ENCODE measurements at places on chromosomes 16 and 17.

- DNase-seq: no peak
Measured at GRCh38 chr16:87658564-87659225, 56.4 kb downstream of the JPH3 start.

DNA sequence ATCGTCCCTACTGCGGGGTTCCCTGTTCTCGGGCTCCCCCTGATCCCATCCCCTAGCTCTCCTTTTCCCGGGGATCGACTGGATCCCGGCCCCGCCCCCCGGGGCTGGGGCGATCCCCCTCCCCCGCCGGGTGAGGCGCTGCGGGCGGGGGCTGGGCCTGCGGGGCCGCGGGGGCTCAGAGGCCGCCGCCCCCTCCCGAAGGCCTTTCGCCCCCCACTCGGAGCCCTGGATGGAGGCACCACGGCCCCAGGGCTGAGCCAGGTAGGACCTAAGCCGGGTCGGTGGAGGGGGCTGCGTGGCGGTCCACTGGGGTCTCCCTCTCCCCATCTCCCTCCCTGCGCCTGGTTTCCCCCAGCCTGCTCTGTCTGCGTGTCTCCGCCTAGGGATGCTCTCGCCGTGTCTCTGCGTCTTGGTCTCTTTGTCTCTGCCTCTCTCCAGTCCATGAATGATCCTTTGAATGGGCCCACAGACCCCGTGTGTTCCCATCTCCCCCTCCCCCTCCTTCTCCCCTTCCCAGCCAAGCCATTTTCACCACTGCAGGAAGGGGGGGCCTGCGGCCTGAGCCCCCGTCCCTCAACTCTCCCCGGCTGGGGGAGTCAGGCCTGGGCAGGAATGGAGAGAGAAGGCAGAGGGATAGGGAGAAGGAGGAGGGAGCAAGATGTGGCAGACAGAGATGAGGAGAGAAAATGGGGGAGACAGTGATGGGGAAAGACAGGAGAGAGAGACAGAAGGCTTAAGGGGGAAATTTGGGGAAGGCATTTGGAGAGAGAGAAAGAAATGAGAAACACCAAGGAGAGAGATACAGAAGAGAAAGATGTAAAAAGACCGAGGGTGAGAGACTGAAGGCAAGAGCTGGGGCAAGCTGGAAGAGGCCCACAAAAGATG is 1.7 kb upstream of the TMEM256 start:
- DNase-seq: peak; percentile 41

DNA sequence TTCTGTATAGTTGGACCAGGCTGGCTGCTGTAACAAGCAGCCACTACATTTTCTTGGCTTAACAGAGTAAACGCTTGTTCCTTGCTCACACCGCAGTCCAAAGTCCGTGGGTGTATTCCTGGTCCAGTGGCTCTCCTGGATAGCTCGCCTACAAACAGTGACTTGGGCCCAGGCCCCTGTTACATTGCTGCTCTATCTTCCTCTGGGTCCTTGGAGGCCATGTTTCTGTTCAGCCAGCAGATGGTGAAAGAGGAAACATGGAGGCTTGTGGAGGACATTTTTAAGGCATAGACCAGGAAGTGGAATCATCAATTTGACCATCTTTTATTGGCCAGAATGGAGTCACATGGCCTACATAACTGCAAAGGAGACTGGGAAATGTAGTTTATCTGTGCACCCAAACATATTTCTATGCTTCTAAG is 55.1 kb downstream of the ATP2C2 start:
- DNase-seq: no peak

- no peak for DNase-seq
Measured at GRCh38 chr16:79320956-79321355, 279.6 kb downstream of the MAF start.

- no peak for DNase-seq
Measured at GRCh38 chr16:73543331-73543969, 495.5 kb upstream of the ZFHX3 start.

GRCh38 chr17:66466840-66467367 is 164.5 kb downstream of the PRKCA start:
- DNase-seq: no peak

- no peak for DNase-seq
Measured at GRCh38 chr17:17704931-17705330, 23.7 kb downstream of the RAI1 start.

GRCh38 chr17:1344521-1344920 is 55.5 kb downstream of the YWHAE start:
- no peak for DNase-seq

GRCh38 chr16:69225121-69225520 is 38.2 kb downstream of the SNTB2 start:
- no peak for DNase-seq

DNA sequence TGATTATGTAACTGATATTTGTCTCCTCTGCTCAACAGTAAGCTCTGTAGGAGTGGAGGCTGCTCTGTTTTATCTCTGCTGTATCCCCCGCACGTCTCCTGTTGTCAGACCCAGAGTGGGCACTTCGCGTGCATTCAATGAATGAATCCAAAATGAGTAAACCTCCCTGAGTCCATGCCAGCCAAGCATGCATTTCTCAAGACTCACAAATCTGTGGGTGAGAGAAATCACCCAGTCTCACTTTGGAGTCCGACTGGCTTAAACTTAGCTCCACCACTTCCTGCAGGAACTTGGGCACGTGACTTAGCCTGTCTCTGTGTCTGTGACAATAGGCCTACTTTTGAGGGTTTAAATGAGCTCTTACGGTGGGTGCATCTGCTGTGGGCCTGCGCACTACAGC is 3.7 kb downstream of the PNPO start:
- no peak for DNase-seq

DNA sequence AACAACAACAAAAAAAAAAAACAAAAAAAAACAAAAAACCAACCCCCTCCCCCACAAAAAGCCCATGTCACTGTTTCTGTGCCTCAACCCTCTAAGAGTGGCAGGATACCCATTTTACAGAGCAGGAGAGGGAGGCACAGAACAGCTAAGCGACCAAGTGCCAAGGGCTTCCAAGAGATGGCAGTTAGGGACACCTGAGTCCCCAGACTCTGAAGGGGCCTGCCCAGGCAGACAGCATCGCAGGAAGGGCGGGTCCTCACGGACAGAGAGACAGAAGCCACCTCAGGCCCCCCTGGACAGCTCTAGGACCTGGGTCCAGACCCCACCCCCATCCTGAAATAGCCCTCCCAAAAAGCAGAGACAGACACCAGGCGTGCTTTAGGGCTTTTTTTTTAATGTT is 21.6 kb upstream of the CPSF4L start:
- no peak for DNase-seq

DNA sequence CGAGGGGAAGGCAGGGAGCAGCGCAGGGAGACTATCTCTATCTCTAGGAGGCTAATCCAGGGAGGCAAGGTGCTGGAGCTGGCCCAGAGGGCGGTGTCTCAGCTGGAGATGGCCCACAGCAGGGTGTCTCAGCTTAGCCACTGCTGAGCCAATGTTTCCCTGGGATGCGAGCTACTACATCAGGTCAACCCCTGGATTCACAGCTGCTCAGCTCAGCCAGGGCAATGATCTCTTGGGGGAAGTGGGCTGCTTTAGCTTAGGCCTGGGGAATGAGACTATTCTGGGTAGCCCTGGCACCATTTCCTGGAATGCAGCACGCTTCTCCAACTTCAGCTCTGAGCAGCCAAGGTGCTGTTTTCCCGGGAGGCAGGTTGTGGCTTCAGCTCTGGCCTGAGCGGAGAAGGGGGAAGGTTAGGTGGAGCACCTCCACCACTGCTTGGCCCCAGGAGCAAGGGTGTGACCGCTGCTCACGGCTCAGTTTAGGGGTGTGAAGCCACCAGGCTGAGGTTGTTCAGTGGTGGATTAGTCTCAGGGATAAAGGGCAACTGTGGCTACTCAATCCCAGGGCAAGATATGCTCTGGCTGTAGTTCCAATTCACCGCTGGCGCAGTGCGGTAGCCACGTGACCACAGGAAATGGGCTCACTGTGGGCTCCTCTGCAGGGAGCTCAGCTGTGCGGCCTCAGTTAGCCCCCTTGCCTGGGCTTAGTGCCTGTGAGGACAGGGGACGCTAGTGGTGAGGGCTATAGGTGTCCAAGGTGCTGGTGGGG is 5.2 kb upstream of the PRSS21 start:
- no peak for DNase-seq

- no peak for DNase-seq
Measured at GRCh38 chr16:56262551-56263245, 71.4 kb downstream of the GNAO1 start.

DNA sequence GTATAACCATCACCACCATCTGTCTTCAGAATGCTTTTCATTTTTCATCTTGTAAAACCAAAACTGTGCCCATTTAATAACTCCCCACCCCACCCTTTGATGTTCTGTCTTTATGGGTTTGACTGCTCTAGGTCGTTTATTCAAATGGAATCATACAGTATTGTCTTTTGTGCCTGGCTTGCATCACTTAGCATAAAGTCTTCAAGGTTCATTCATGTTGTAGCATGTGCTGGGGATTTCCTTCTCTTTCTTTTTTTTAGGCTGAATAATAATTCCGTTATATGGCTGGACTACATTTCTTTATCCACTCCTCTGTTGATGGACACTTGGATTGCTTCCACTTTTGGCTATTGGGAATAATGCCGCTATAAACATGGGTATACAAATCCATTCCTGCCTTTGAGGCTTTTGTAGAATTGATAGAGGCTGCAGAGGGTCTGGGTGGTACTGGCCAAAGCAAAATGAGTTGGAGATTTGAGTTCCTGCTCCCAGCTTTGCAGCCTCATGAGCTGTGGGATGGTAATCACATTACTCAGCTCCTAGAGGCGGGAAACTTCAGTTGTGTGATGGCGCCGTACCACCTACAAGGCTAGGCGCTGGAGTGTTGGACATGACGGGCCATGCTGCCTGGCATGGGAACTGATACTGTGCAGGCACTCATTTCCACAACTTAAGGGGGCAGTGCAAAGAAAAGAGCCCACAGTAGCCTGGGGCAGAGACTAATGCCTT is 64.8 kb downstream of the CLEC16A start:
- no peak for DNase-seq

- DNase-seq: no peak
Measured at GRCh38 chr16:12553191-12553590, 250.5 kb downstream of the CPPED1 start.

- no peak for DNase-seq
Measured at GRCh38 chr17:63515426-63515825, 7.7 kb upstream of the KCNH6 start.

- peak; percentile 59 for DNase-seq
Measured at GRCh38 chr17:77466140-77466539, 325.4 kb downstream of the SEC14L1 start.

DNA sequence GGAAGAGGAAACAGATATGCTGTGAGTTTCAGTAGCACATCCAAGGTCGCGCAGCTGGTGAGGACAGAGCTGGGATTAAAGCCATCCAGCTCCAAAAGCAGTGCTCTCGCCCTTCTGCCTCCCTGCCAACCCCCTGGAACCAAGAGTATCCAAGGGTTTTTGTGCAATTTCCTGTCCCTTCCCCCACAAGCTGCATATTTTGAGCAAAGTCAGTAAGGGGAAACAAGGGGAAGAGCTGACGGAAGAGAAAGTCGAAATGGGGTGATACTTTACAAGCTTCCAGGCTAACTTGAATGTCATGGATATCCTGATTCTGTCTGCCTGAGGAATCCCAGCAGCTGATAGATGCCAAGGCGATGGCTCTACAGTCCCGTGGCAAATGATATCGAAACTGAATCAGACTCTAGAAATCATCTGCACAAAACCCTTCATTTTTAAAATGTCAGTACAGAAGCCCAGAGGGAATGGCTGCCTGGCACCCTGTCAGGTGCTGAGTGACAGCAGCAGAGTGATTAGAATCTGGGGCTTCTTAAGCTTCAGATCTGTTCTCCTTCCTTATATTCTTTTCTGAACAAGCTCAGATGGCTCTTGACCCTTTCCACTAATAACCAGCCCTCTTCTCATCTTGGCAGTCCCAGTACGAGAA is 42.9 kb upstream of the TEKT3 start:
- DNase-seq: no peak

DNA sequence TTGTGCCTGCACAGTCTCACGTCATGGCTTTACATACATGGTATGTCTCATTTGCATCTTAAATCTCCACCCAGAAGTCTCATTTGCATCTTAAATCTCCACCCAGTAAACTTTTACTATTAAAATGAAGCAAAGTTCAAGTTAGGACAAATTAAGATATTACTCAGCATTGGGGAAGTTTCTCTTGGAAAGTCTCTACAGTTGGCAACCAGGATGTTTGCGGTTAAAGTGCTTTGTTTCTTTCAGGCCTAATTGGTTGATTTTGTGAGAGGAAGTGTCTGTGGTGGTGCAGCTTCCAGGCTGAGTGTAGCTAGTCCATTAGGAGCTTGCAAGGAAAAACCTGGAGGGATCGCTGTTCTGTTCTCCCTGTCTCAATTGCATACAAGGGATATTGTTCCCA is 1373.3 kb upstream of the GOT2 start:
- no peak for DNase-seq

DNA sequence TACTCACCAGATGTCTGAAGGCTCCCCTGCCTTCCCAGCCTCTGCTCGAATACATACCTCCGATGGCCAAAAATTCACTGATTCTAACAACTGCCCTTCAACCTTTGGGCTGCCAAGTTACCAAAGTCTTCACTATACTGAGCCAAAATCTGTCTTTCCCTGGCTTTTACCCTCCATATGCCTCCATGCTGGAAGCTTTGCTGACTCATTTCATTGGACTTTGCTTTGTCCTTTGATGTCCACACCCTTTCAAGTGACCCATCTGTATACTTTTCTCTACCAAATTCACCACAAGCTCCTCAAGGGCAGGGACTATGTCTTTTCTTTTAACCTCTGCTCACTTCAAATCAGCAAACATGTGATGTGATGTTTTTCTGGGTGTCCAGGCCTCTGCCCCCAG is 21.0 kb upstream of the MTMR4 start:
- DNase-seq: no peak

GRCh38 chr16:66798161-66798560 is 3.2 kb downstream of the TERB1 start:
- DNase-seq: no peak

DNA sequence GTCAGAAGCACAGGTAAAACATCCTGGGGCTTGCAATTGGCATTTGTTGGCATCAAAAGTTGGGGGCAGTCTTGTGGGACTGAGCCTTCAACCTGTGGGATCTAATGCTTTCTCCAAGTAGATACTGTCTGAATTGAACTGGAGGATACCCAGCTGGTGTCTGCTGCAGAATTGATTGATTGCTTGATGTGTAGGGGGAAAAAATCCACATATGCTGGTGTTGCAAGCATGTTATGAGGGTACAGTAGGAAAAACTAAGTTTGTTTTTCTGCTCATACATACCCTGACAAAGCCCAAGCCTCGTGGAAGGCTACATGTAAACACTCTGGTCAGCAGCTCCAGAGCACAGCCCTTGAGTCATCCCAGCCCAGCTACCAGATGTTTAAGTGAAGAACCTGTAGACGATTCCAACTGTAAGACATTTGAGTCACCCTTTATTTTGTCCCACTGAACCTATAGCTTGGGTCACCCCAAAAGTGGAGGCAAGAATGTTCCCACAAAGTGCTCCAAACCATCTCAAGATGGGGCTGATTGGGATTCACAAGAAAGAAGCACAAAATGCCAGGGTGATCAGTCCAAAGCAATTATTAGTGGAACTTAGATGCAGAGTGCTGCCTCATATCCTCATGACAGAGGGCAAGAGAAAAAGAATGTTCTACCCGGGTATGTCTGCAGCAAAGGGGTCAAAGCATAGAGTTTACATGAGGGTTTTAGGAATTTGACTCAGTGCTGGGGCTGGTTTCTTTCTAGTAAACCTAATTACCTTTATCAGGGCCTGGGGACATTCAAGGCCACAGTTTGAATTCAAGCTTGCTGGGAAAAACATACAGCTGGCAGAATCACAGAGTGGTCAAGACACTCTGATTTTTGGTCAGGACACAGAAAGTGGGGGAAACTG is 9.6 kb upstream of the APPBP2 start:
- no peak for DNase-seq
